ENCODE measurements at places on chromosomes 11 and 22. TPM values are rescaled to one million over a fixed set of nuclear protein-coding genes. Genes with fewer than 3 reads are reported as not detected.

H19 gene
- total RNA-seq = not detected

OR8K1 gene
- total RNA-seq = not detected

WNT7B gene
- not detected for total RNA-seq

STK33 gene
- total RNA-seq = 11.4 TPM

ADORA2A gene
- total RNA-seq = 35.7 TPM

OR11H1 gene
- not detected for total RNA-seq

POU2AF1 gene
- 155 TPM for total RNA-seq

RASGRP2 gene
- 165 TPM for total RNA-seq

MS4A2 gene
- not detected for total RNA-seq

RFPL2 gene
- total RNA-seq = not detected

HPX gene
- total RNA-seq = 0.40 TPM

CRYBB3 gene
- total RNA-seq = not detected

TCN2 gene
- total RNA-seq = not detected

FDXACB1 gene
- 7.4 TPM for total RNA-seq

MN1 gene
- total RNA-seq = not detected

FDX1 gene
- 8.7 TPM for total RNA-seq

CHRM4 gene
- 0.42 TPM for total RNA-seq

TRIM29 gene
- total RNA-seq = not detected

MUC5AC gene
- total RNA-seq = not detected

ANO5 gene
- not detected for total RNA-seq

GGTLC2 gene
- total RNA-seq = not detected

EFCAB6 gene
- 0.46 TPM for total RNA-seq

MS4A15 gene
- total RNA-seq = not detected

PKNOX2 gene
- total RNA-seq = not detected

LRRC56 gene
- total RNA-seq = 7.1 TPM

HYOU1 gene
- total RNA-seq = 120 TPM

OR10D3 gene
- not detected for total RNA-seq

SYT8 gene
- not detected for total RNA-seq

OR51E1 gene
- total RNA-seq = not detected

FGF3 gene
- total RNA-seq = not detected

GDPD5 gene
- total RNA-seq = 22.2 TPM

OR52N4 gene
- total RNA-seq = 2.2 TPM

MMP8 gene
- not detected for total RNA-seq

IGF2 gene
- not detected for total RNA-seq

TMEM9B gene
- 29.6 TPM for total RNA-seq

KCNJ11 gene
- total RNA-seq = 1.2 TPM

KCNA4 gene
- not detected for total RNA-seq

TYR gene
- not detected for total RNA-seq

CEP126 gene
- total RNA-seq = 1.4 TPM

PDE3B gene
- 11.3 TPM for total RNA-seq

RIMBP3B gene
- total RNA-seq = 0.16 TPM

RAB38 gene
- 0.46 TPM for total RNA-seq

EML3 gene
- total RNA-seq = 115 TPM

All from activated B cell treated with CpG ODN at 0.5 μM for 24 hours (primary cell).